Urinary bladder (tissue), 4 donors: ENCODE measurements at places on chromosomes 3 and 15. TPM values are rescaled to one million over a fixed set of nuclear protein-coding genes. Genes with fewer than 3 reads are reported as not detected.

PIK3R4 gene
- 36.1 TPM for total RNA-seq

KCNMB2 gene
- total RNA-seq: 6.1 TPM

TM6SF1 gene
- 5.7 TPM for total RNA-seq

SPG21 gene
- 56.2 TPM for total RNA-seq

HIGD2B gene
- total RNA-seq: not detected

DAZL gene
- total RNA-seq: not detected

DNA sequence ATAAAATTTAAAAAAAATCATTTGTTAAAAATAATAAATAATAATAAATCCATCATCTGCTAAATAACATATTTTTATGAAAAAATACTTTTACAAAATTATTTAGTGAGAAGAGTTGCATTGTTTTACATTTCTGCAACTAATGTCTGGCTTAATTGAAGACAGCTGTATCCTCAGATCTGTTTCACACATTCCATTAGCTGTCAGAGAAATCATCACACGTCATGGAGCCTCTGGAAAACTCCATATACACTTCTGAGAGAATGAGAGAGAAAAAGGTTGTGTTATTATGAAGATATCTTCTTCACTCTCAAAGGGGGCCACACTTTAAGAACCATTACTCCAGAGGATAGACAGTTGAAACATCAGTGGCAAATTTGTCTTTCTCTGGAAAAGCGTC, 40.8 kb downstream of the CMSS1 start:
- no peak for DNase-seq

DNA sequence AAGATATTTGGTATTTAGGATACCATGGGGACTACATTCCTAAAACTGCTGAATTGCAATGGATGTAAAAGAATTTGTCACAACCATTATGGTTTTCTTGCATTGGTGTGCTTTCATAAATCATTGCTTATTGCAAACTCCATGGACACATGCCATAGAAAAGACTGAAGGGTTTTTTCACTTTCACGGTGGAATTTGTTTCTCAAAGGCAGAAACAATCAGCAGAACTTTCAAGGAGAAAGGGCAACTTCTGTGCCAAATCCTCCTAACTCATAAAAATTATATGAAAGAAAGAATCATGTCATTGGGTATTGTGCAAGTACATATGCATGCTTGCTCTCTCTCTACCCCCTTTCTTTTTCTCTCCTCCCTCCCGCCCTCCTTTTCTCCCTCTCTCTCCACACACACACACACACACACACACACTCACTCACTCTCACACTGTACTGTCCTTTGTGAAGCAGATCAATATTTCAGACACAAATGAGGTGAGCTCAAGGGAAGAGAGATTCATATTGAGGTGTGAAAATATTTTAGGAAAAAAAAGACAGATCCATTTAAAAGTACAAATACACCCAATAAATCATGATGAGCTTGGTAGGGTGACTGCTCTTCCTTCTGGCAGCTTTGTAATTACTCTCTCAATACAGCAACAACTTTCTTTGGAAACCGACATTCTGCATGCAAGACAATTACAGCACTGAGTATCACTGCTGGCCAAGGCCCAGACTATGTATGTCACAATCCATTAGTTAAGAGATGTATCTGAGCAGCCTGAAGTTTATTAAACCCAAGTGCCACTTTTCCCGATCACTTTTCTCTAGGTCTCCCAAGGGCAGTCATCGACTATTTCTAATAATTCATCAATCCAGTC, 492.6 kb downstream of the TUSC7 start:
- no peak for DNase-seq

GRCh38 chr15:28892789-28893610, 7.2 kb downstream of the APBA2 start:
- DNase-seq: no peak

DNA sequence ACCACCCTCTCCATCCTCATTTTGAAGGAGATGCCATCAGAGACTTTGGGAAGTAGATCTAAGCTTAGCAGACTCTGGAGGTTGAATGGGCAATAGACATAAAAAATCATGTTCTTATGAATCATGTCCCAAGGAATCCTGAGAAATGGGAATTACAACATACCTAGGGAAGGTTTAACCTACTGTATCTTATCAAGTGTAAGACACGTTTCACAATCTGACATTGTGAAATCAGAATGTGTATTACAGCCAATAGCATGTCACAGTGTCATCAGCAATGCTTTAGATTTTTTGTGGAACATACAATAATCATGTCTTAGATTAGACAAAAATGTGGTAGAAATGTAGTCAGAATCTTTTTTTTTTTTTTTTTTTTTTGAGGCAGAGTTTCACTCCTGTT, 332.4 kb upstream of the TLE3 start:
- DNase-seq: no peak

DNA sequence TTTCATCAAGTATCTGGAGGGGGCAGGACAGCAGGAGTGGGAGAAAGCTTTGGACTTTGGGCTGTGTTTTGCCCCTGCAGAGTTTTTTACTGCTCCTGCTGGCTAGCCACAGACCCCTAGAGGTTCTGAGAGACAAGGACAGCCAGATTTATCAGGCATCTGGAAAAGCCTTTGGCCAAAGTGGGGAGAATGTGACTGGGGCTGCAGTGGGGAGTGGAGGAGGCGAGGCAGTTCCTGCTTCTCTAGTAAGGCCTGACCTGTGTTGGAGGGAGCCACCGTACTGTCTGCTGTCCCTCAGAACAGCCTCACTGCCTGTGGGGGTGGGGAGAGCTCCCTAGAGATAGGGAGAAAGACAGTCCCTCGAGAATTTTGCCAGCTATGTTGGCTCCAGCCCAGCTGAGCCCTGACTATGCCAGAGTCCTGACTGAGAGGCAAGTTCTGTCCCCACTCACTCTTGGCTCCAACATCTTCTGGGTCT, 2.2 kb downstream of the ALPK3 start:
- no peak for DNase-seq

GRCh38 chr3:137796993-137797392, 32.9 kb downstream of the SOX14 start:
- DNase-seq: no peak

GRCh38 chr3:165755571-165755970, 81.7 kb downstream of the BCHE start:
- no peak for DNase-seq

- no peak for DNase-seq
Observed at GRCh38 chr3:49886922-49887265, 16.8 kb downstream of the MST1R start.

- DNase-seq: no peak
Observed at GRCh38 chr3:79809106-79809505, 41.3 kb upstream of the ROBO1 start.

DNA sequence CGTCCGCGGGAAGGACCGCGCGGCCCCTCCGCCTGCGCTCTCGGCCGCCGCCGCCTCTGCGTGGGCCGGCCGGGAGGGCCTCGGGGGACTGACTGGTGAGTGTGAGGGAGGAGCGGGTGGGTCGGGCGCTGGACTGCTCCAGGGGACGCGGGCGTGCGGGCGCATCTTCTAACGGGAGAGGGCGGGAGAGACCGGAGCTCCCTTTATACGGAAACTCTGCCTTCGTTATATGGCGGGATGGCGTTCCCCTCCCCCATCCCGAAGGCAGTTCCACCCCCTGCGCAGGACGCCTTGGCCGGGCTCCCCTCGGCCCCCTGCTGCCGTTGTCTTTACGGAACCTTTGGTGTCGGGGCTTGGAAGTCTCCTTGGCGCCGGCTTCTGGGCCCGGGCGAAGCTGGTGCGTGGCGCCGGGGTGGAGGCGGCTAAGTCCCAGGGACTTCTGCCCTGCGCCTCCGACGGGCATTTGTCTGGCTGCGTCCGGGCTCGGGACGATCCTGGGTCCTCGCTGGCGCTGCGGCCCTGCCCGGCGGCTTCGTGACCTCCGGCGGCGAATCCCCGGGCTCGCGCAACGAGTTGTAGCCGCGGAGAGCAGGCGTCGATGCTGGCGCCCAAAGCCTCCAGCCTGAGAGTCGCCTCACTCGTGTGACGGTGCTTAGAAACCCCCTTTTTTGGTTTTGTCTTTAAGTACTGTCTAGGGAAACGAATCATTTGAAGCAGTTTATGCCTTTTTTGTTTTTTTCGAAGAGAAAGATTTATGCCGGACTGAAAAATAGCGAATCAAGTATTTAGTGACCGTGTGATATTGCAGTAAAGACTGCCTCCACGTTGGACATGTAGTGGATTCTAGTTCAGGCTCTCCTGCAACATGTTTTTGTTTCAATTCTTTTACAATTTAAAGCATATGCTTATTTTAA, 623 bp downstream of the ZNF639 start:
- DNase-seq: no peak

GRCh38 chr15:31269816-31270575, 56.6 kb upstream of the KLF13 start:
- DNase-seq: no peak

DNA sequence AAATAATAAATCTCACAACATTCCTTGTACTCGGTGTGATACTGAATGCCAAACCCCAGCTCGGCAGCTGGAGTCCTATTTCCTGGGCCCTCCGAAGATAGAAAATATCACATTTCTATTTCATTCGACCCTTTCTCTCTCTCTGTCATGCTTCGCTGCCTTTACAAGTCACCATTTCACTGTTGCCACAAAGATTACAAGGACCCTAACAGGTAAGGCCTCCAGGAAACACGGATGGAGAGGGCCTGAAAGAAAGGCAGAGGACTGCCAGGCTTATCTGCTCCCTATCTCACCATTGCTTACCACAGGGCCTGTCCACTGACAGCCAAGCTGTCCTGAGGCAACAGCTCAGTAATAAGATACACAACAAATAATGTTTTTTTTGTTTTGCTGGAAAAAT, 376.5 kb downstream of the MECOM start:
- DNase-seq: no peak

DNA sequence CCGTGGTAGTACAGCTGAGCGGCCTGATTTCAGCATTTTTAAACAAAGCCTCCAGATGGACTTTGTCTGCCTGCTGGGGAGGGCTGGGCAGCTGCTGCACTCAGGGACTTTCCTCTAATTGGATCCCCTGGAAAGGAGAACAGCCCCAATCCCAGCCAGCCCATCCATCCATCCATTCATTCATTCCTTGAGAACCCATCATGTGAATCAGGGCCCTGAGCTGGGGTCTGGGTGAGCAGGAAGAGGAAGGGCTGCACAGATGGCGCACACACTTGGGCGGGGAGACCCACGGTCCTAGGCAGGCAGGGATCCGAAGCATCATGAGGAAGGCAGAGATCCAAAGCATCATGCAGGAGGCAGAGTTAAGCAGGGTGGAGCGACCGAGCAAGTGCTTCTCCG, 45.7 kb downstream of the TPRA1 start:
- DNase-seq: no peak

GRCh38 chr3:152922554-152922953, 87.6 kb downstream of the P2RY1 start:
- no peak for DNase-seq

DNA sequence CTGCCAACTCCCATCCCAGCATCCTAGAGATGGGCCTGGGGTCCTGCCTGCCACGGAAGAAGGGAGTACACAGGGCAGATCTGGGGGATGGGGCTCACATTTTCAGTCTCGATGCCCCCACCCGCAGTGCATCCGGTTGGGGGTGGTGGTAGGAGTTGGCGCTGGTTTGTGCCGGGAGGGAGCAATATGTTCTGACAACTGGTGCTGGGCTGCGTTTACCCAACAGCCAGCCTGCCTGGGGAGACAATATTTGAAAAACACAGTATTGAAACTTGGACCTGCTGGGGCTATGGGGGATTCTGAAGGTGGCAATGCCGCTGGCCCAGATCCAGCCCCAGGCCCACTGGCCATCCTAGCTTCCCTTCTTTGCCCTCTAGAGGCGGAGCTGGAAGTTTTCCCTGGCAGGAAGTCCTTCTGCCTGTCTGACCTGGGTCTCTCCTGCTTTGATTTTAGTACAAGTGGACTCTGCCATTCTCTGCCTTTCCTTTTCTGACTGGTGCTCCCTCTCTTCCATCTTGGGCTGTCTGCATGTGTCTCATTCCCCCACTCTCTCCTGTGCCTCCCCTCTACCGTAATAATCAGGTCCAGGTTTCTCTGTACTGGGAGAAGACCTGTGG, 3.5 kb downstream of the SEMA3F start:
- DNase-seq: no peak

DNA sequence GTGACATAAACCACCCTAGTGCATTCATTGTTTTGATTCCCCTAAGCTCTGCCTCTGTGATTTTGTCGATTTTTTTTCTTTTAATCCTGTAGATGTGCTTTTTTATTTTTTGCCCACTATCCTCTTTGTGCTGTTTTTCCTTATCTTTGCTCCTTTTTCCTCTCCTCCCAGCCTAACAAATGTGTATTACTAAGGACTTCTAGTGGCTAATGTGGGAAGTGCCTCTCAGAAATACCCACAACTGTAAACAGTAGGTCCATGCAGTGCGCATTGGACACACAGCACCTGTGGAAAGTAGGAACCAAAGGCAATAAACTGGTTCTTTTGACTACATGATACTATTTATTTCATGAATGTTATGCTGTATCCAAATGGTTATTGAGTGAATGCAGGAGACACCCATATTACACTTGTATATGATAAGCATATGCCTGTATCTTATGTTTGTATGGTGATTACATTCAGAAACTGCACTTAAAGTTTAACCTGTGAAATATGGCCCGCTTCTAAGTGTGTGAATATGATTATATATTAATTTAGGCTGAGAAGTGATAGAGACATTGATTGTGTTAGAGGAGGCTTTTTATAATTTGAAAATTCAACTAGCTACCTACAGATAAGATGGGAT, 147.8 kb downstream of the PLCL2 start:
- DNase-seq: no peak
